ENCODE measurements at places on chromosomes 3 and 15.
A peak's percentile ranks its signal among the peaks of the same experiment; 100 is the strongest.

DNA sequence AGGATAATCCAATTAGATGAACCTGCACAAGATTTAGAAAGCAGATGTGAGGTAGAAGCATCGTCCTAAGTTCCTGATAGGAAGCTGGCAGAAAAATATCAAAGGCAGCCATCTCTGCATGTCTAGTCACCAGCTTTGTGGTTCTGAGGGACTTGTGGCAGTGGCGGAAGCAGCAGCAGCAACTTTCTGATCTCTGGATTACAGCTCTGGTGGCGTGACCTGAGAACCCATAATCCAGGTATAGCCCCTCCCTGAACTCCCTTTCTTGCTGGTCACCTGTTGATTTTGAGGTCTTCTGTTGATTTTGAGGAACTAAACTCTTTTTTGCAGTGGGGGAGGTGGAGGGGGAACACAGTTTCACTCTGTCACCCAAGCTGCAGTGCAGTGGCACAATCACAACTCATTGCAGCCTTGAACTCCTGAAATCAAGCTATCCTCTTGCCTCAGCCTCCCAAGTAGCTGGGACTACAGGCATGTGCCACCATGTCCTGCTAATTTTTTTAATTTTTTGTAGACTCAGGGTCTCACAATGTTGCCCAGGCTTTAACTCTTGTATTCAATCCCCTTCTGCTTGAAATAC, 7.9 kb downstream of the FSIP1 start:
- no peak for DNase-seq

DNA sequence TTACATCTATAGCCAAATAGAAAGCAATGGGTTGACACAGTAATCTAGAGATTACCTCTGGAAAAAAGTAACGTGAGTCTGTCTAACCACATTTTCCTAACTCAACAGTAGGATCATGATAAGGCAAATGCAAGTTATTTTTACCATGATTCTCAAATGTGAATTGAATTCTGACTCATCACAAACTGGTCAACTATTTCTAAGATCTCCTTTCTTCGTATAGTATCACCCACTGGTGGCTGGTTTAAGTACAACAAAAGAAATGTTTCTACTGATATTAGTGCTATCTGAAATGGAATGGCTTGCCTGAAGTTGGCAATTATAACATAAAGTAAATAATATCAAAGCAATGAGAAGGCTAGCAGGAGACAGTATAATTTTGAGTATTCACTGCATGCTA, 102.2 kb downstream of the ABI3BP start:
- DNase-seq: no peak

GRCh38 chr3:107928084-107928445, 162.8 kb downstream of the CD47 start:
- DNase-seq: peak; percentile 42

DNA sequence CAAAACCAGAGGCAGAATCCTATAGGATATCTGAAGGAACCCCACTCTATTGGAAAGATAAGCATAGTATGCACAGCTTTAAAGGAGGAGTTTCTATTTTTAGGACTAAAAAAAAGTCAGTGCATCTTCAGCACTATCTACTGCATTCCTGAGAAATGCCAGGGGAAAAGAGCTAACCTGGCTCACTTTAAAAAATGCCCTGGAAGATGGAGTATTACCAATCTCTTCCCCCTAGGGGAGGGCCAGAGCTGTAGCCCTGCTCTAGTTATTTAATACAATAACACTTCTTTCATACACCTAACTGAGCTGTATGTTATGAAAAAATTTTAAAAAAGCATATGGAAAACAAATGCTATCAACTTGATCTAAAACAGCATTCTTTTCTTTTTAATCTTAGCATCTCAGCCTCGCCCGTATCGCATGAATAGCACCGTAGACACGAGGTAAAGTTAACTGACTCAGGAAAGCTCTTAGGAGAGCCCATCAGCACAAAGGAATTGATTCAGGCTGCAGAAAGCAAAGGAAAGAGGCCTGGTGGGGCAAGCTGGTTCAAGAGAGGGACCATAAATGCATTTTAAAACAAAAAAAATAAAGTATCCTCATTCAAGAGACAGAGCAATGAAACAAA, 50.2 kb downstream of the TGM4 start:
- no peak for DNase-seq

DNA sequence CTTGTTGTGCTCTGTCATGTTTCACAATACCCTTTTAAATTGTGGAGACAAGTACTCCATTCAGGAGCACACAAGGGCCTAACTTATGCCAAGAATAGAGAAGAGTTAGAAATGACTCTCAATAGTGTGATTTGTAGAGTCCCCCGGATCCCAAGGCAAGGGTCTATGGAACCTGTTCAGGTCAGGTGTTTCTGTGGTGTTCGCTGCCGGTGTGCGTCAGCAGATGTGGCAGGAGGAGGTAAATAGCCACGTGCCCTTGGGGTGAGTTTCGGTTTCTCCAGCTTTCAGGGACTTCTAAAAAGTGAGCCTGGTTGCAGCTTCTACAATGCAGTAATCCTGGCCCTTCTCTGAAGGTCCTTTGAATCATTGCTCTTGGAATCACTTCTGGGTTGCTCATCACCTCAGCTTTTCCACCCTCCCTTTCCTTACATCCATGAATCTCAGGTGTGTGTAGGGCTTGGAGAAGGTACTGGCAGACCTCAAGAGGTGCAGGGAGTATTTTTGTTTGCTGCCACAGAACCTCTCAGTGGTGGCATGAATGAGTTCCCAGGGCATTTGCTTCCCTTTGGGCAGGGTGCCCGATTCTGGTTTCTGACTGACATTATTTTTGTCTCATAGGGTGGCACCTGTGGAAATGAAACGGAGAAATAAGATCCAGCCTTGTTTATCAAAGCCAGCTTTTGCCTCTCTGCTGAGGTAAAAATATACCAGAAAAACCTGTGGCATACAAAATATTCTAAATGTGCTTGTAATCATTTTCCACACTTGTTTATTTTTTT, 7.3 kb downstream of the ST3GAL6 start:
- no peak for DNase-seq

Data from SJSA1 (cell line).